Stimulated activated CD4-positive, alpha-beta T cell treated with anti-CD3 and anti-CD28 coated beads, Interleukin-1b, Interleukin-23, amount 100 ng/mL, for 1 hour (primary cell): ENCODE measurements at places on chromosomes 5 and 9.

GRCh38 chr5:1405539-1406530, 39.4 kb downstream of the SLC6A3 start:
- DNase-seq: no peak

GRCh38 chr5:42579320-42579719, 156.1 kb downstream of the GHR start:
- DNase-seq: no peak

DNA sequence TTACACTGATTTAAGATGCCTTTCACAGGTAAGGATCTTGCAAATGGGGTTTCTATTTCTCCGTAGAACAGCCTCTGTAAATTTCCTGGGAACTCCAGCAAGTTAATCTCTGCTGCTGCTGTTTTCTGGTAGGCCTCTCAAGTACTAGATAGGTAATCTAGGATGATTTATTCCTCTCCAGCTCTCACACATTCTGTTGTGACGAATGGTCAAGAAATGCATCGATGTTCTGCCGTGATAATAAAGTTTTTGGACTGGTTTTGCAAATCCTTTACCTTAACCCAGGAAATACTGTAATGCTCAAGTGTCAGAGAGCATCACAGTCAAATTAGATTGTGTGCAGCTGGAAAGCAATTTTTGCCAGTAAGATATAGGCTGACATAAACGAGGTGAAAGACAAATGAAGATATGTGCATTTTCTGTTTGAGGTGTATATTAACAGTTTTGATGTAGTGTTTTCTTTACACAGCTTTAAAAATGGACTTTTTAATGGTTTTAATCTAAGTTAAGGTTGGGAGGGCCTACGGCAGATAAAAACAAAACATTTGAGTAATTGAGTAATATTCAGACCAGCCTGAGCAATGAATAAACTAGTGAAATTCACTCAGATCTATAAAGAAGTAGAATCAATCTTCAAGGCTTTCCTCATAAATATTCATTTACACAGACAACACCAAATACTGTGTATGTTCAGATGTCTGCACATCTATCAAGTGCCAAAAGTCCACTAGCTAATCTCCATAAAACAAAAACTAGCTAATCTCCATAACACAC, 300.6 kb upstream of the EDIL3 start:
- DNase-seq: no peak

DNA sequence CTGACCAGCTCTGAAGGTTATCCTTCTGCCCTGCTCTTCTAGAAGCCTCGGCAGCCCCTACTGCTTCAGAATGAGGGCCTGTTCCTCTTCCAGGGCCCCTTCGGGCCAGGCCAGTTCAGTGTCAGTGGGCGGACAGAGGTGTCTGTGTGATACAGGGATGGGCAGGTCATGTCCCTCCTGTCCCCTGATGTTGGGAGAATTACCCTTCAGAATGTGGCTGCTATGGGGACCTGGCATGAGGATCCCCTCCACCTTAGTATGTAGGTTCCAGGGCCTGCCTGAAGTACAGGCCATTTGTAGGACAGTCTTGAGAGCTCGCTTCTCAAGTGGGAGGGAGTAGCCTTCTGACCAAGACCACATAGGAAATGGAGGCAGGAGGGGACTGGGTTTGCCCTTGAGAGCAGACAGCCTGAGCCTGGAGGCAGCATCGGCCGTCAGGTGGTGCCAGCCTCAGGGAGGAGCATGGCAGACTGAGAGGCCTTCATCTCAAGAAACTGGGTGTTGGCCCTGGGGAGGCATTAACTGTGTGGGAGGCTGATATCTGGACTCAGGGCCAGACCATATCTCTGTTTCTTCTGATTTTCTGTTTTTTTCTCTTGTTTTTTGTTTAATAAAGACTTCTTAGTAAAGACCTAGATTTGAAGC, 32.0 kb downstream of the ANGPTL2 start:
- DNase-seq: no peak

DNA sequence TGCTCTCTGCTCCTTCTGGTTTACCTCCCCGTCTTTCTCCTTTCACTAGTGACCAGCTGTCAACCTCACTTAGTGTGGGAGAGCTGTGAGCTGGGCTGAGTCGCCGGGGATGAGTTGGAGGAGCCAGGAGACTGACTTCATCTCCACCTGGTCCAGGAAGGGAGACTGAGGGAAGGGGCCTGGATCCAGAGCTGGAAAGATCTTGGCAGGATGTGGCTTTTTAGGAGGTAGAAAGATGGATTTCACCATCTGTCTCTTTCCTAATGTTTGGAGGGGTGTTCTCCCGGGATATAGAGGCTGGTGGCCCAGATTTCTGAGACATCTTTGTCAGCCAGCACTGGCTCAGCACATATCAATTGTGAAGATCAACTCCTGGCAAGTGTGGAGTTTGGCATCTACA, 37.1 kb upstream of the TNC start:
- no peak for DNase-seq

DNA sequence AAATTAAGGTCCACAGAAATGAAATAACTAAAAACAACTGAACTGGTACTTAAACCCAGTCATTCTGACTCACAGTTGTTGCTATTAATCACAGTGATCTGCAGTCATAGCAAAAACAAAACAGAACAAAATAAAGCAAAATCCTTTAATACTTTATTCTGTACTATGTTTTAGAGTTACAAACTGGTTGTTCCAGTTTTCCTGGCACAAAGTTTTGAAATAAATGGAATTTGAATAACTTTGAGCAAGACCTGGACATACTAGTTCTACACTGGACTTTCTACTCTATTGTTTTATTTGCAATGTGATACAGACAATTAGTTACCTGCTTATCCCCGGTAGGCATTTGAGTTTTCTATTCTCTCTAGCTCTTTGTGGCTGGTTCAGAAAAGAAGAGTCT, 147.9 kb downstream of the DMRT2 start:
- no peak for DNase-seq

GRCh38 chr5:152439791-152440190, 34.7 kb upstream of the NMUR2 start:
- DNase-seq: no peak

- DNase-seq: no peak
Measured at GRCh38 chr9:130766021-130766926, 68.8 kb upstream of the ABL1 start.

GRCh38 chr5:106292654-106293053, 1378.1 kb downstream of the EFNA5 start:
- no peak for DNase-seq

- no peak for DNase-seq
Measured at GRCh38 chr9:13873203-13873602, 440.7 kb downstream of the NFIB start.

- DNase-seq: no peak
Measured at GRCh38 chr9:6367128-6367890, 39.1 kb downstream of the TPD52L3 start.

GRCh38 chr9:32864971-32865370, 81.6 kb downstream of the TMEM215 start:
- no peak for DNase-seq

DNA sequence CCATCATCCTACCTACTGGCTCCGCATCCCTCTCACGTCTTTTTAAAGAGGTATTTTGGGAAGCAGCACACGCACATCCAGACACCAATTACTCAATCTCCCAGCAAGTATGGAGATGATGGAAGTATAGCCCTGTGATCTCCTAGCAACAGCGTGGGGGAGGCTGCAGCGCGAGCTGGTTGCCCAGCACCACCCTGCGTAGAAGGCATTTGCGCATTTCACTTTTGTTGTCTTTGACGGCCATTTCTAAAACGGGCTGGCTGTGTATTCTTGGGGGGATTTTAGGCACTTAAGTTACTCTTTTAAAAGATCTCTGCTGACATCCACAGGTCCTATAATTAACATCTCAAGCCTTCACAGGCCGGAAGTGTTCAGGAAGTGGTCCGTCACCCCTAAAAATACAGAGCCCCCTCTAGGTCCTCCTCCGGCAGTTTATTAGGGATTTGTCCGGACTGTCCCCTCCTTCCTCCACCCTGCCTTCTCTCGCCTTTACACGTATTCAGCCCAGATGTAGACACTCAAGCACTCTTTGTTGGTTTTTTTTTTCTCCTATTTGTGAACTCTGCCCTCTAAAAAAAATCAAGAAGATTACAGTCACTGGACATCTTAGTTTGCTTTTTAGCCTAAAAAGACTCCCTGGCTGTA, 371.4 kb downstream of the NTRK2 start:
- no peak for DNase-seq

DNA sequence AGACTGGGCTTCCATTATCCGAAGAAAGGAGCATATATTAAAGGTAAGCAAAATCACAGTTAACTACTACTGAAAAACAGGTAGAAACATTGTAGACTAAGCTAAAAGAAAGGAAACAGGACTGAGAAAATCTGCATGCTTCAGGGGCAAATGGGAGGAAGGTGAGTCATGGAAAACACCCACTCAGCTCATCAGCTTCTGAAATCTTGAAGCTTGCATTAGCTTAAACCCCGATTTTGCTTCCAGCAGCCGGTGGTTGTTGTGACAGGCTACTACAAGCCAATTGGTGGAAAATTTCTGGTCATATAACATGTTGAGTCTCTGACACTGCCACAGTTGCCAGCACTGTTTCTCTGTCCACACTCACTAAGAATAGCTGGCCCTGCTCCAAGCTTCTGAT, 179.6 kb upstream of the PUM3 start:
- DNase-seq: no peak

GRCh38 chr5:3002230-3002629, 250.8 kb upstream of the IRX2 start:
- DNase-seq: no peak

GRCh38 chr5:43061352-43062075, 21.4 kb upstream of the ANXA2R start:
- no peak for DNase-seq

- DNase-seq: no peak
Measured at GRCh38 chr5:10555277-10555684, 8.6 kb upstream of the ANKRD33B start.

DNA sequence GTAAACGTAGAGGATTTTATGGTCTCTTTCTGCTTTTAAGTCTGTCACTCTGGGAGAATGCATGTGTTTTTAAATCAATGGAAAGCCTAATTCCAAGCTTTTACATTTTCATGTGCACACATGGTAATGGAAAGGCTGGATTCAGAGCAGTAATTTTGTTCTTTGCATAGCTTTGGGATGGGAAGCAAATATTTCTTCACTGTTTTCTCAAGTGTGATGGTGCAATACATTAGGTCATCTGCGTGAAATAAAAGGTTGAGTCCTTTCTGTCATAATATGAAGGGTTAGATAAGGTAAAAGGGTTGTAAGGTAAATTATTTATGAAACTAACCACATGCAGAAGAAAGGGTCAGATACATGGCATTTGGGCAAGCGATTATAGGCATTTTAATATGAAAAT, 88.2 kb upstream of the NR3C1 start:
- DNase-seq: no peak

DNA sequence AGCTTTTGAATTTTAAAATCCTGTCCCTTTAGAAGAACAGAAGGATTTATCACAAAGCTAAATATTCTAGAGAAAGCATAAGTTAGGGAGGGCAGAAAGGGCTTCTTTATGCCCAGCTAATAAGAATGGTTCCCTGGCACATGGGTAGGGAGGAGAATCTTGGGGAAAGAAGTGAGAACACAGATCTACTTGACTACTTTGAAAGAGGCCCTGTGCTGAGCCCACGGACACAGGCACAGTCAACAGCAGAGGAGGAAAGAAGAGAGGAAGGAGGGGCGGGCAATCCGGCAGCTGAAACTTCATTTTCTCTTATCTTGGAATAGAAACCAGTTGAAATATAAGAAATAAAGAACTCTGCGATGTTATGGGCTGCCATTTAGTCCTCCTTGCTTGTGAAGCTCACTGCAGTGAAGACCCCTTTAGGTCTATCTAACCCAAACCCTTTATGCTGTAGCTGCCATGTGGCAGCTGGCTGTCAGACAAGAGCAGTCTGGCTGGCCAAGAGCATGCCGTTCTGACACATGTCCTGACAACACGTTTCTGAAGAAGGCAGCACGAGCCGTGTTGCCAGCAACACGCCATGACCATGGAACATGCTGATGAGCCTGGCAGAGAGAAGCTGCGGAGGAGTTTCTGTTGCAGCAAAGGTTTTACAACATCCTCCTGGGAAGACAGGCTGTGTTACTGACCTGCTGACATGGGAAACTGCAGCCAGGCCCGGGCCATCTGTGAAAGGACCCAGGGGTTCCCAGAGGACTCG, 34.2 kb downstream of the ABLIM3 start:
- no peak for DNase-seq

DNA sequence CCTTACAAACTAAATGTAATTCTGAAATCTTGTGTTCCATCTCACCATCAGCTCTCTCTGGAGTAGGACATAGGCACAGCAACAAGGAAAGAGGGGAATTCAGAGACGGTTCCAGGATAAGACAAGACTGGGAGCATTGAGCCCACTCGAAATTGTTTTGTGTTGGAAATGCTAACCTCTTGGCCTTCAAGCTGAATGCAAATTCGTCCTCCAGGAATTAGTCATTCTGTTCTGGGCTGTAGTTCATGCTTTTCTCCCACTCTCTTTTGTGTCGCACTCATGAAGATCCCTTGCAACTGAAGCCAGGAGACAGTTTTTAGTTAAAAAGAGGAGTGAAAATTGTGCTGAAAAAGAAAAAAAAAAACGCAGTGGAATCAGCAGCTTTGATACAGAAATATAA, 121.7 kb upstream of the SEMA6A start:
- DNase-seq: no peak

GRCh38 chr9:74748966-74749365, 138.8 kb downstream of the TRPM6 start:
- no peak for DNase-seq

DNA sequence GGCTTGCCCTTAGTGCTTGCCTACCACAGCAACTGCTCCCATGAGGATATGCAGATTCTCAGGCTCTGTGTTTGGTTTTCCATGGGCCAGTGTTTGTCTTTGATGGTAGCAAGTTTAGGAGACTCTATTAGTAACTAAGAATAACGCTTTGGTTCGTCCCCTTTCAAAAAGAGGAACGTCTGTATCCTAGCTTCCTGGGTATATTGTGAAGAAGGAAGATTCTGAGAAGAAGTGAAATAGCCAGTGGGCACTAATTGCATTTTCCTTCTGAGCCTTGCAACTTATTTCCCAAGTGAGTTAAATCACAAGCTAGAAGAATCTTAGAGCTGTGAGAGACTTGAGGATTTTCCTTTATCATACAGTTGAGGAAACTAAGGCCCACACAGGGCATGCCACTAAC, 376.8 kb downstream of the PIK3R1 start:
- DNase-seq: no peak

DNA sequence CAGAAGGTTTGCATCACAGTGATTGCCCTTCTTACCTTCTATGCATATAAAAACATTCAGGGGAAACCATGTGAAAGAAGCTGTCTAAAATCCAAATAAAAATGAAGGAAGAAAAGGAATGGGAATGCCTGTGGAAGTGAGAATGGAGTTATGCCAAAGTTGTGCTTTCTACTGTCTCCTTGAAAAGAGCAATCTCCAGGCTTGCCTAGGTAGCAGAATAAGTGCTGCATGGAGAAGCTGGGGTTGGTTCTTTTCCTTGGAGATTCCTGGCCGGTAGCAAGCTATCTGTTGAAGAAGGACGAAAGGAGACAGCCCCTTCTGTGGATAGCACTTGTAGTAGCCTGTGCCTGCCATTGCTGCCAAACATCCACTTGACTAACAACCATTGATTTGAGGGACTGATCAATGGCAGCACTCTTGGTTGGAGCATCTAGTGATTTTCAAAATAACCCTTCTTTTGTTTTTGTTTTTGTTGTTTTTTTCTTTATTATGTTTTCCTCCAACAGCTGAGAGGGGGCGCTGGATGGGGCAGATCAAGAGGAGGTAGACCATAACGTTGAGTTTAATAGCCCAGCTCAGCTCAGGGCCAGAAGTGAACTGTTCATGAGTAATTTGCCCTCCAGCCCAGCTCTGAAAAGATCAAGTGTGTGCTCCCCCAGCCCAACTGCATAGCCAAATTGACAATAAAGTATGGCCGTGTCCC, 1.6 kb downstream of the PLCXD3 start:
- DNase-seq: no peak
